Activated T-cell treated with anti-CD3 and anti-CD28 coated beads, Interleukin-2, amount 50 U/mL, for 72 hours (primary cell): ENCODE measurements at places on chromosomes 16 and 17.

DNA sequence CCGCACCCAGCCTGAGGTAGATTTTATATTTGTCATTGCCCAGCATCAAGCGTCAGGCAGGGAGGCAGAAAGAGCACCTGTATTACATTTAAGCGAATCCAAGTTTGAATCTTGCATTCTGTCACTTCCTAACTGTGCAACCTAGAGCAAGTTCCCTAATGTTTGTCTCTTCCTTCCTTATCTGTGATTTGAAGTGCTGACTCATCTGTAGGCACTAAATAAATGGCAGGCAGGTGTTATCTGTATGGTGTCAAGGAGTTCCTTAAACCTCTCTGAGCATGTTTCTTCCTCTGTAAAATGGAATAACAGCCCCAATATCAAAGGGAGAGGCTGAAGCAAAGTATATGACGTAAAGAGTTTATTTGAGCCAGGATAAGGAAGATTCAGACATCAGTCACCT, 24.3 kb downstream of the GP2 start:
- no peak for DNase-seq

GRCh38 chr17:56478836-56479447, 114.6 kb upstream of the NOG start:
- peak; percentile 5 for DNase-seq

GRCh38 chr17:30248786-30249185, 13.3 kb upstream of the SLC6A4 start:
- DNase-seq: no peak

DNA sequence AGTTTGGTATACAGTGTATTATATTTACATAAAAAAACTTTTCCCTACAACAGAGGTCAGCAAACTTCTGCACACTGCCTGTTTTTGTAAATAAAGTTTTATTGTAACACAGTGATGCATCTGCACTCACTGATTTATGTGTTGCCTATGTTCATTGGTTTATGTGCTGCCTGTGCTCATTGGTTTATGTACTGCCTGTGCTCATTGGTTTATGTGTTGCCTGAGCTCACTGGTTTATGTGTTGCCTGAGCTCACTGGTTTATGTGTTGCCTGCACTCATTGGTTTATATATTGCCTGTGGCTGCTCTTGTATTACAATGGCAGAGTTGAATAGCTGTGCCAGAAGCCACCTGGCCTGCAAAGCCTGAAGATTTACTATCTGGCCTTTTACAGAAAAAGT, 81.6 kb downstream of the MYH11 start:
- no peak for DNase-seq

GRCh38 chr17:40486522-40487370, 14.7 kb downstream of the TNS4 start:
- DNase-seq: no peak

- DNase-seq: no peak
Observed at GRCh38 chr17:78306913-78307312, 53.0 kb downstream of the SOCS3 start.

GRCh38 chr16:14113344-14113743, 42.2 kb downstream of the MRTFB start:
- no peak for DNase-seq

GRCh38 chr17:40281663-40282062, 6.0 kb upstream of the CDC6 start:
- no peak for DNase-seq

DNA sequence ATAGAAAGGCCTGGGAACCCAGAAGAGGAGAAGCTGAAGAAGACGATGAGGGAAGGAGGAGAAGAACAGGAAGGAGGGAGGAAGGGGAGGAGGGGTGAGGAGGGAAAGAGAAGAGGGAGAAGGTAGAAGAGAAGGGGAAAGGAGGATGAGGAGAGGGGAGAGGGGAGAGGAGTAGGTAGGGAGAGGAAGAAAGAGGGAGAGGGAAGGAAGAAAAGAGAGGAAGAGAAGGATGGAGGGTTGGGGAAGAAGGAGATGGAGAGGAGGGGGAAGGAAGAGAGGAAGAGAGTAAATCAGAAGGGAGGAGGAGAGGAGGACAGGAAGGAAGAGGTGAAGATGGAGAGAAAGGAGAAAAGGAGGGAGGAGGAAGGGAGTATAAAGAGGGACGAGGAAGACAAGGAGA, 109.6 kb upstream of the IRX6 start:
- no peak for DNase-seq
